ENCODE measurements at places on chromosomes 7 and 10.

DNA sequence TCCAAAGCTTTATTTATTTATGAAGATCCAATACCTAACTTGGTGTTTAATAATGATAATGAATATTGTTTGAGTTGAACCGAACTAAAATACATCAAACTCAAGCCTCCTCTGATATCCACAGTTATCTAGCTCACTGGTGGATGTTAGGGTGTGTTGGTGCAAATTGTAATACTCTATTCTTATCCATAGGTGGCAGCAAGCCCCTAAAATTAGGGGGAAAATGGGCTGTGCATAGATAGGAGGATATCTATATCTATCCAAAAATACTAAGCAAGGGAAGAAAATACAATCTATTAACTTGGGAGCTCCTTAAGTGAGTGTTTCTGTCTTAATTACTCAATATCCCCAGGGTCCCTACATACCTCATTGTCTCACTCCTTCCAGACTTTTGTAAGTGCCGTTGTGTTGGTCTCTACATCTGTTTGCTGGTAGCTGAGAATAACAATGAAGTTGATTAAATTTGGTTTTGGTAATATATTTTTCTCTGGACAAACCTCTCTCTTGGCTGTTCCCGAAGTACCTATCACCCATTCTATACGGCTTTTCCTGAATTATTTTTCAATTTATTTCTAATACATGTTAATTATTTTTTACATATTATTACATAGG is 55.0 kb upstream of the VWDE start:
- DNase-seq = peak; percentile 40

GRCh38 chr7:5396542-5396941 is 27.1 kb downstream of the TNRC18 start:
- DNase-seq = peak; percentile 26

GRCh38 chr7:82593780-82594179 is 150.2 kb upstream of the CACNA2D1 start:
- no peak for DNase-seq

DNA sequence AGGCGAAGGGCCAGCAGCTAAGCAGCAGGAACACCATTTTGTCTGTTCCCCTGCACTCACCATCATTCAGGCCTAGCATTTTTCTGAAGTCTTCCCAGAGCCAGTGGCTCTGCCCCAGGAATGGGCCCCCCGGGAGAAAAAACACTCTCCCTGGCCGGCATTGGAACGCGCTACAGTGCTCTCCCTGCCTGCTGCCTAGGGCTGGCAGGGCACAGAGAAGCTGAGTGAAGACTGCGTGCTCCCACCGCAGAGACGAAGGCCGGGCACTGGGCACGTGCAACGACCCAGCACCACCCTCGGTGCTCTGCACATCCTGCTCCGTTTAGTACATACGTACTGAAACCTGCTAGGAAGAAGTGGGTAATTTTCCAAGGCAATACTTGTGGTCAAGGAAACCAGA is 34.4 kb downstream of the HSPA12A start:
- DNase-seq = no peak

DNA sequence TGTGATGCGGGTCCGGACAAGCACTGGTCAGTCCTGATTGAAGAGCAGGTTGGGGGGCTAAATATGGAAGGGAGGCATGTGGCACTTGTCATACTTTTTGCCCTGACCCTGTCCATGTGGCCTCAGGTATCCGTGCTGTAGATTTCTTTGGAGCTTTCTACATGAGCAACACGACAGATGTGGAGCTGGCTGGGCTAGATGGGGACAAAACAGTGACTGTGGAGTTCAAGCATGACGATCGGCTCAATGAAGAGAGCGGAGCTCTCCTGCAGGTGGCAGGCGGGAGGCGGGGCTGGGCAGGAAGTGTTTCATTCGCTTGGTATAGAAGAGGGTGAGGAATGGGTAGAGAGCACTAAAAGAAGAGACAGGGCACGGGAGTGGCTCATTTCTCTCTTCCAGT is 13.0 kb upstream of the CHCHD1 start:
- DNase-seq = no peak

- no peak for DNase-seq
Observed at GRCh38 chr7:50416527-50417182, 33.5 kb downstream of the FIGNL1 start.

GRCh38 chr7:79199961-79200360 is 253.5 kb downstream of the MAGI2 start:
- DNase-seq = peak; percentile 47

GRCh38 chr7:5429253-5429856 is 5.7 kb upstream of the TNRC18 start:
- peak; percentile 68 for DNase-seq

- DNase-seq = no peak
Observed at GRCh38 chr7:158541346-158542010, 46.1 kb downstream of the PTPRN2 start.

GRCh38 chr7:69438584-69439412 is 159.5 kb upstream of the AUTS2 start:
- DNase-seq = no peak

DNA sequence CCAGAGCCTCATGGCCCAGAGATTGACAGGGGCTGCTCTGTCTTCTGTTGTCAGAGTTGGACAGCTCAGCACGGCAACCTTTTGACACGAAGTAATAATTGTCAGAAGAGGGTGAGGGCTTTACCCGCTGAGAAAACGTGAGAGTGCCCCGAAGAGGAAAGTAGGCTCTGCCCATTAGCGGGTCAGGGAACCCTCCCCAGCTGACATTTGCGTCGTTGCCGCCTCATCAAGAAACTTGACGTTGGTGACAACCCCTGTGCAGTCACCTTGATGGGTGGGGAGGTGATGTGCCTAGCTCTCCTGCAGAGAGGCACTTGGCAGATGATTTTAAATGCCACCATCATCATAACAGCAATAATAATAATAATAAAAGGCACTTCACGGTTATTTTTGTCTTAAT is 202.1 kb downstream of the USP6NL start:
- DNase-seq = no peak

DNA sequence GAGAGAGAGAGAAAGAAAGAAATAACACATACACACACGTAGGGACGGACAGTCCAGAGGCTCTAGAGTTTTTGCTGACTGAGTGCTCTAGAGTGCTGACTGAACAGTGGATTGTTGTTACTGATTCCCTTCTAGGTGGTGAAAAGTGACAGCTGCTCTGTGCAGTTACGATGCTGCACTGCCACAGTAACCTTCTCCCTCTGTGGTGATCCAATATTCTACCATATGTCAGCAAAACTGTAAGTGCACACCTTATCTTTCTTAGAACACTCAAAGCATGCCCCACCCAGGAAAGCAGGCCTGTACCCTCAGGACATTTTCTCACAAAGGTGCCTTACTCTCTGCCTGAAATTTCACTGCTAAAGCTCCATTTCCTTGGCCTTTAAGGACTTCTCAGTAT is 1023.5 kb downstream of the TYW1 start:
- DNase-seq = no peak

DNA sequence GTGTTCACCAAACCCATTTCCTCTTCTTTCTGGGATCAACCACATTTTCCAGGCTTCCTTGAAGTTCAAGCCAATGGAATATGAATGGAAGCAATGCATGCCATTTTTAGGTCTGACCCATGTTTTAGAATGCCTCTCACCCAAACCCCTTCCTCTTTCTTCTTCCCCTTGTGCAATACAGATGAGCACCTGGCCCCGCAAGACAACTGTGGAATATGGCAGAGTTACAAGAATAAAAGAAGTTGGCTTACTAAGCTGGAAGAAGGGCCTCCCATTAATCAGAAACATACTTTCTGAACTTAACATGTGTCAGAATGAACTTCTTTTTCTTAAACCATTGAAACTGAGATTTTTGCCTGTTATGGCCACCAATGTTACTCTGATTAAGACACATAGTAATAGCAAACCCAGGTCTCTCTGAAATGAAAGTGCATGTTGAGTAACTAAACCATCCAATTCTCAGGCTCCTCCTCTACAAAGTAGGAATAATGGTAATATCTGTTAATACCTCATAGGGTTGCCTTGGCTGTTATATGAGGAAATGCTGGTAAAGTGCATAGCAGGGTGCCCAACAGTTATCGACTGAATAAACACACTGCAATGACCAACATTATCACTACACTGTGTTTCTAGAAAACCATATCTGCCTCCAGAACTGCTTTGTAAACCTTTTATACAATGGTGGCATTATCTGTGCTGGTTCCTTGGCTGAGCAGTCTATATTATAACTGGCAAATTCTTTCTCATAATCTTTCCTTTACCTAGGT is 382.2 kb upstream of the NRP1 start:
- DNase-seq = no peak

DNA sequence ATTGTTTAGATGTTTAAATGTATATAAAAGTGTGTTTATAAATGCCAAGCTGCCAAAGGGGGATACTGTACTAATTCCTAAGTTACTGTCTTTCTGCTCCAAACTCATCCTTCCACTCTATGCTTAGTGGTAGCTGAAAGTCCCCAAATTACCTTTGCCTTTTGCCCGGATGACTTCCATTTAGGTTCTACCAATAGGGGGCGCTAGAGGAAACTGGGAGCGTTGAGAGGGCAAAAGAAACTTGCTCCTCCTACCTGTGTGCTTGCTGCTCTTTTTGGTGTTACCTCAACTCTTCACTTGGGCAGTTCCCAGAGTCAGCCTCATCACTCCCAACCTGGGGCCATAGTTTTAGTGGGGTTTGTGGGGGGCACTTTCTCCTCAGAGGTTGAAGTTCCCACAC is 5.9 kb upstream of the OR2A25 start:
- no peak for DNase-seq

- DNase-seq = no peak
Observed at GRCh38 chr7:50530766-50531165, 34.4 kb downstream of the DDC start.

- DNase-seq = no peak
Observed at GRCh38 chr7:66771795-66772194, 31.3 kb downstream of the RABGEF1 start.

GRCh38 chr7:98276241-98276761 is 5.2 kb upstream of the BRI3 start:
- peak; percentile 53 for DNase-seq

- DNase-seq = peak; percentile 60
Observed at GRCh38 chr7:91079487-91079886, 184.7 kb upstream of the FZD1 start.

- no peak for DNase-seq
Observed at GRCh38 chr10:97023401-97024167, 162.2 kb downstream of the SLIT1 start.

- peak; percentile 34 for DNase-seq
Observed at GRCh38 chr7:140060788-140061606, 1.8 kb downstream of the PARP12 start.

- no peak for DNase-seq
Observed at GRCh38 chr10:14294347-14295059, 36.2 kb downstream of the FRMD4A start.

DNA sequence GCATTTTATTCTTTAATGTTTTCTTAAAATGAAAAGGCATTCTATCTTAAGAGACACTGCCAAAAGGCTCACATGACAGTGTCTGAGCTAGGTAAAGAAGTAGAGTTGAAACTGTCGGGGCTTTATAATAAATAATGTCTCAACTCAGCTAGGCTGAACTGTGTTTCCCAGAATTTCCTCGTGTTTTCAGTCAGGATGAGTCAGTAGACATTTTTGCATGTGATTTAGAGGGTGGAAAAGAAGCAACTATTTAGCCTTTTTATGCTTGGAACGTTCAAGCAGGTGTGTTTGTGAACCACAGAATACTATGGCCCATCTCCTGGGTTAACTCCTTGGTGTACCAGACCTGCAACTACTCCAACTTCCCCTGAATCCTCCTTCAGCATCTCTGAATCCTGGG is 23.4 kb upstream of the LIPA start:
- peak; percentile 80 for DNase-seq

DNA sequence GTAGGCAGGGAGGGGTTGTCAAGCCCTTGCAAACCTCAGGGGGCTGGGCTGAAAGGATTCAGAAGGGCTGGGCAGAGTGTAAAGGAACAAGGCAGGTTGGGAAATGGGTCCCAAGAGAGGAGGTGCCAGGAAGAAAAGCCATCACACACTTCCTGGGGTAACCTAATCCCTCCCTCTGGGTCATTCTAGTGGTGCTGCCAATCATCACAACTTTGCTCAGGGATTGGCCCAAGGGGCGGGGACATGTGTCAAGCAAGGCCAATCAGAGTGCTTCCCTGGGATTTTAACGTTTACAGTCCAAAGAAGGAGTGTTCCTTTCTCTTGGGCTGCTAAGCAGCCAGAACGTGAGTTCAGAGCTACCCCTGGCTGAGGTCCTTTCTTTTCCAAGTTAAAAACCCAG is 57.1 kb upstream of the NPTX2 start:
- DNase-seq = no peak

DNA sequence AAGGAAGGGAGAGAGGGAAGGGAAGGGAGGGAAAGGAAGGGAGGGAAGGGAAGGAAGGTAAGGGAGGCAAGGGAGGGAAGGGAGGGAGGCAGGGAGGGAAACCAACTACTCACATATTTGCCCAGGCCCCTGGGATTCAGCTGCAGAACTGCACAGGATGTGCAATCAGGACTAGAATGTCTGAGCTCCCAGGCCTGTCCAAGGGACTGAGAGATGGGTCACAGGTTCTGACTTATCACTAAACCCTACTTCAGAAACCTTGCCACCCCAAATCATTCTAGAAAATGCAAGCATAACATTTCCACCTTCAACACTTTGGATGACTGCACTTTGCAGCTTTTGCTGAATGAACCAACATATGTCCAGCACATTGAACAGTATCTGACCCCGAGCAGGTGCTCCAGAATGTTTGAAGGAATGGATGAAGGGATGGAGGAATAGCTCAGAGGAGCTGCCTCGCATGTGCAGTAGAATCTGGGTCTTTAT is 245.3 kb downstream of the KCNMA1 start:
- peak; percentile 77 for DNase-seq

DNA sequence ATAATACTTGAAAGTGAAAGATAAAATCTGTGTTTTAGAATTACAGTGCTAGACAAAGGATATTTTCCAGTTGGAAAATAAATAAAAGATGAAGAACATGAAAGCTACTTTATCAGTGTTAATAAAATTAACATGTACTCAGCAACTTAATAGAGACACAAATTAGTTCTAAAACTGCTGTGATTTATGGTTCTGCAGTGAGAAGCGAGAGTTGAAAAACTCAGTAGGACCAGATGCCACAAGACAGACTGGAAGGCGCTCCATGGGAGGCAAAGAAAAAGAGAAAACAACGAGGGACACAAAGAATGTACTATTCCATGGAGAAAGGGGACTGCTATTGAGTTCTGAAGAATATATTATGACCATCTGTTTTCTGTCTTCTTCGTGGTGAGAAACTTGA is 590.4 kb downstream of the PHTF2 start:
- DNase-seq = no peak

GRCh38 chr10:24456322-24456721 is 247.4 kb downstream of the KIAA1217 start:
- peak; percentile 93 for DNase-seq

GRCh38 chr7:35319606-35320005 is 65.7 kb upstream of the TBX20 start:
- DNase-seq = no peak

- peak; percentile 29 for DNase-seq
Observed at GRCh38 chr7:28316489-28316888, 95.8 kb upstream of the CREB5 start.

DNA sequence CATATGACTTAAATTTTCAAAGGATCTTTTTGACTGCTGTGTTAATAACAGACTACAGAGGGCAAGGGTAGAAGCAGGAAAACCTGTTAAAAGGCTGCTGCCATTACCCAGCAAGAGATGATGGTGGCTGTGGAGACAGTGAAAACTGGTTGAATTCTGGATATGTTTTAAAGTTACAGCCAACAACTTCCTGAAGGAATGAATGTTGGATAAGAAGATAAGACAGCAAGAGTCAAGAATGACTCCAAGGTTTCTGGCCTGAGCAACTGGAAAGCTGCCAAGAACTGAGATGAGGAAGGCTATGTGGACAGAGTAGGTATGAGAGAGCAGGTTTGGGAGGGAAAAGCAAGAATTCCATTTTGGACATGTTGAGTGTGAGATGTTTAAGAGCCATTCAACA is 19.1 kb downstream of the CNOT4 start:
- peak; percentile 62 for DNase-seq

GRCh38 chr7:98280791-98281756 is at the start of gene BRI3:
TSS of gene BRI3 (plus strand) at chr7:98281686. CDS start at chr7:98281796, 110 bp downstream.
- peak; percentile 91 for DNase-seq

Measured in EH (cell line).